ENCODE measurements at places on chromosomes 7 and 10. TPM values are rescaled to one million over a fixed set of nuclear protein-coding genes. Genes with fewer than 3 reads are reported as not detected.

DNA sequence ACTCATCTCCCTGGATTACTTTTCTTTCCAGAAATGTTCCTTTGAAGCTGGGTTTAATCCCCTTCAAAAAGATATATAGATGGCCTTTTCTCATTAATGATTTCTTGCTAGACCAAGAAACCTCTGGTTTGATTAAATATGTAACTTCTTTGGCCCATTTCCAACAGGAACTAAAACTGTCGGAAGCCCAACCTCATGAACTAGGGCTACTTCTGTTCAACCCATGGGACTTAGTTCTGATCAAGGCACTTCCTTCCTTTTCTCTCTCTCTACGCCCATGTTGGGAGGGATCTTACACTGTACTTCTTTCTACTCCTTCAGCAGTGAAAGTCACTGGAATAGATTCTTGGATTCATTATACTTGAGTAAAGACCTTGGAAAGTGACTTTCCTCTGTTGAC is 83.6 kb downstream of the TMEM106B start:
- no peak for DNase-seq
- H3K4me3 ChIP-seq = no peak overlapping the region
- H3K27me3 ChIP-seq = no peaks in the 10 kb centered on the region

GRCh38 chr7:90693939-90694338 is 97.8 kb downstream of the CDK14 start:
- H3K4me1 ChIP-seq = peaks cover 7% of the 10 kb centered on the region
- H3K27me3 ChIP-seq = no peaks in the 10 kb centered on the region
- H3K4me3 ChIP-seq = no peak overlapping the region
- H3K27ac ChIP-seq = no peak overlapping the region

The TET1 gene
- total RNA-seq = 1.8 TPM

The PLCE1 gene
- total RNA-seq = 10.5 TPM

The EGFR gene
- total RNA-seq = 62.7 TPM

Data from lower lobe of right lung (tissue), 2 donors.